ENCODE measurements at places on chromosomes 2 and 18.

DNA sequence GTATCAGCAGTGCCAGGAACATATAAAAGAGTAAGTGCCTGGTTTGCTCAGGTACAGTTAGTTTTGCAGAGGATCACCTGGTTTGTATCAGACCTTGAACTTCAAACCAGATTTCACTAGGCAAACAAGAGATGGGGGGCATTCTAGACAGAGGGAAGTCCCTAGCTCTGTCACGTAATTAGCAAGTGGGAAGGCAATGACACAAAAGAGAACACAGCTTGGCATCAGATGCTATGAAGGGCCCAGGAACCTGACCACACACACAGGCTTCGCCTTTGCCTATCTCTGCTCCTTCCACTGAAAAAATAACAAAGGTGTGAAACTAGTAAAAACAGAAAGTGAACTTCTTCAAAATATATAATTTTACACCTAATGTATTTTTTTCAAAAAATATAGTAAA lies 62.6 kb downstream of the CERKL start:
- DNase-seq = no peak

DNA sequence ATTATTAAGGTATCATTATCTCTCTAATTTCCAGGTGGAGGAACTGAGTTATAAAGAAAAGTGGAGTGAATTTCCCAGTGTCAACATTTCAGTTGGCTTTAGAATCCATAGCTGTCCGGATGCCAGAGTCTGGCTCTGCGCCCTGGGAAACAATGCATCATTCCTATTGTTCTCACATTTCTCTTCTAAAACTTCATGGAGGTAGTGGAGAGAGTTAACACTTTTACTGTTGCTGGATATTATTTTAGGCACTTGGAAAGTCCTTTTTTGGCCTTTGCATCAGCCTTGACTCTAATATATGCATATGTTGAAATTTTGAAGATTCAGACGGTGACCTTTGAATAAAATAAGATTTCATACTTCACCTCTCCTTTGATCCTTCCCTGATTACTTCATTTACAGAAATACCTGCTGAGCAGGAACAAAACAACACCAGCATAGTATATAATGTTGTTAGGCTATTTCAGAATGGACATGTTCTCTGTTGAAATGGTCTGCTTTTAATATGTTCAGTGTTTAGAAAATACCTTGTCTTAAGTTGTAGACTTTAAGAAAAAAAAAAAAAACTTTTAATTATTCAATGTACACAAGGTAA lies 148.8 kb downstream of the EPHA4 start:
- DNase-seq = no peak

- peak; percentile 41 for DNase-seq
These were observed 76.5 kb downstream of the CYBRD1 start for GRCh38 chr2:171598713-171599319.

DNA sequence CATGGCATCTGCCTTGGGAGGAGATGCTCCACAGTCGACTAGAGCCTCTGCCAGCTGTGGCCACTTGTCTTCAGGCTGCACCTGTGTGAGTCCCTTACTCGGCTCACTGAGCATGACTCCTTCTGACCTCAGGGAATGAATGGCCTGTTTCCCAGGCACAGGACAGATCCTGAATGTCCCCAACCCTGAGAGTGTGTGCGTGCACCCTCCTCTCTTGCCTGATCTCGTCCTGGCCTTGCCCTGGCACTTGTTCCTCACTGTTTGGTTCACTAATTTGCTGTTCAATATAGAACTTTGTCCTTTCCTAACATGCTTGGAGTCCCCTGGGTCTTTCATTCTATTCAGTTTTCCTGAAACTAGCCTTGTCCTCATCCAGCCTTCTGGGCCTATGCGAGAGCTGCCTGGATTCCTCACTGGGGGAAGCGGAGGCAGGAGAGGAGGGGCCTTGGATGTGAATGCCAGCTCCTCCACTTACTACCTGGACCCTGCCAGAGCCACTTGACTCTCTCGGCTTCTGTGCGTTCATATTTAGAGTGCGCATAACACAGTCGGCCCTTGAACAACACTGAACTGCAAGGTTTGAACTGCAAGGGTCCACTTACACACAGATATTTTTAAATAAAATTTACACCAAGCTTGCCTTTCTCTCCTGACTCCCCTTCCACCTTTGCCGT lies 184.8 kb downstream of the ACKR3 start:
- no peak for DNase-seq

DNA sequence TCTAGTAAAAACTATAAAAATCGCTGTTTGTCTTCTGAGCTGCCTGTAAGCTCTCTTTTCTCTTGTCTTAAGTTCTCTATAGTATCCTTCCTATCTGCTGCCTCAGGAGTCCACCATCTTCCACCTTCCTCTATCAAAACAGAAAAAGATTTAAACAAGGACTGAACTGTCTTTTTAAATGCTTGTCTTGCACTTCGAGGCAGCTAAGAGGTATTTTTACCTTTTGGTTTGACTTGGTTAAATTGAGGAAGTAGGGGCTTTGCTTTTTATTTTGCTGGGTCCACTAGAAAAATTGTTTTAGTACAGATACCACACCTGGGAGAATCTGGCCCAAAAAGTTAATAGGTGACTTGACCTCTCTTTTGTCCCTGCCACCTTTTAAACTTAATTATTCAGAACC lies 12.2 kb downstream of the SESTD1 start:
- DNase-seq = no peak

- DNase-seq = peak; percentile 55
These were observed 12.4 kb downstream of the DYM start for GRCh38 chr18:49447810-49448745.

DNA sequence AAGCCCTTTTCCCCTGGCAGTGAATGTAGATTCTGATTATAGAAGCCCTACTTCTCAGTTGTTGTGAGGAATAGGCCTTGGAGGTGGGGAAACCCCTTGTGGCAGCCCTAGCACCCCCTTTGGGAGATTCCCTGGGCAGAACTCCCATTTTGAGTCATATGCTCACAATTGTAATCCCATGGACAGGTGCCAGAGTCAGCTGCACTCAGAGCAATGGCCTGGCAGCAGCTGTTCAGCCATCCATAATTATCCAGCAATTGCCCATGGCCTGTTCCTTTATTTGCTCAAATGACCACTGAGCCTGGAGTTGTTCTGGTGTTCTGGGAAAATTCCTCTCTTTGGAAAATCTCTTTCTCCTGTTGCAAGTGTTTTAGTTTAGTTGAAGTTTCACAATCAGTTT lies 71.7 kb downstream of the PTRHD1 start:
- no peak for DNase-seq

- no peak for DNase-seq
These were observed 230.1 kb upstream of the CCDC150 start for GRCh38 chr2:196409376-196409775.

GRCh38 chr18:79645291-79645983 lies 34.2 kb upstream of the CTDP1 start:
- DNase-seq = no peak

DNA sequence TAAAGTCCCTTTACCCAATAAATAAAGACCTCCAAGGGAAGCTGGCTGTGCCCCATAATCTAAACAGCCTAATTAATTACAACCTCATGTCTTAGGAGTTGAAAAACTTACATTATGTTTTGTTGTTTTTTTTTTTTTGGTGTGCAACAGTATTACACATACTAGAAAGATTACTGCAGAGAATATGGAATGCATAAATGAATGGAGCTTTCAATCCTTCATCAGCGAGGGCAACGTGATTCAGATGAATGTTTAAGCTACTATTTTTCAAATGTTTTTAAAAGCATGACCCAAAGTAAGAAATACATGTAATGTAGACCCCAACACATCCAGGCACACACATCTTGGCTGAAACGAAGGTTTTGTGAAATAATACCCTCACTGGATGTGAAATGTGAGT lies 167.1 kb upstream of the FN1 start:
- DNase-seq = no peak

GRCh38 chr2:207274530-207275189 lies 108.9 kb upstream of the KLF7 start:
- DNase-seq = no peak

DNA sequence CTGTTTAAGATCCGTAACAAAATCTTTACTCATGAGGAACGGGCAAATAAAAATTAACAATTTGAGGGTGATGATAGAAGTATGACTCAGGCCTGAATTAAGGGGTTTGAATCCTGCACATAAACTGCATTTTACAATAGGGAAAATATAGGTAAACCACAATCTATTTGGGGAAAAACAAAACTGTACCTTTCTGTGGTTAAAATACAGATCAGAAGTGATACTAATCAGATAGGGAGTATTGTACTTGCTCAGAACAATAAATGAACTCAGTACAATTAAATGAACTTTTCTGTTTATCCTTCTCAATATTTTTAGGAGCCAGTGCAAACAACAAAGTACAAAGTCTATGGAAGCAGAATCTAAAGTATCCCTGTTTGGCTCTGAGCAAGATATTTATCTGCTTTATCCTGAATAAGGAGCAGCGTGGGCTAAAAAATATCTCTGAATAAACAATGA lies 287.3 kb downstream of the ZNF385B start:
- DNase-seq = no peak

GRCh38 chr18:40692871-40693270 lies 1262.2 kb upstream of the PIK3C3 start:
- DNase-seq = no peak

- no peak for DNase-seq
These were observed 52.5 kb upstream of the SLC14A2 start for GRCh38 chr18:45562567-45563479.

DNA sequence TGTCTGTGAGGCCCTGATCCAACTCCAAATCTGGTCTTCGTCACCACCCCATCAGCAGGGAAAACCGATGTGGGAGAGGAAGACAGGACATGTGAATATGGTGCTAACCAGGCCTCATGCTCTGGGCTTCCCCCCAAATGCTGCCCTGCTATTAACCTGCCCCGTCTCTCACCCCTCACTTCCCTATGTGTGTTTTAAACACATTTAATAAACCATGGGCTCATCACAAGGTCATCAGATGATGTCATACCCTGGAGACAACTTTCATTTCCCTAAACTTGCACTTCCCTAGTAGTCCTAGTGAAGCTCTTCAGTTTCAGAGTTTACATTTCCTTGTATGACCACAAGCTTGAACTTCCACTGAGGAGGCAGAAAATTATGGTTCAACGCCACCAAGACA lies 49.9 kb downstream of the CD8B2 start:
- DNase-seq = no peak

GRCh38 chr2:227759411-227760118 lies 13.9 kb downstream of the SCYGR8 start:
- DNase-seq = peak; percentile 27

DNA sequence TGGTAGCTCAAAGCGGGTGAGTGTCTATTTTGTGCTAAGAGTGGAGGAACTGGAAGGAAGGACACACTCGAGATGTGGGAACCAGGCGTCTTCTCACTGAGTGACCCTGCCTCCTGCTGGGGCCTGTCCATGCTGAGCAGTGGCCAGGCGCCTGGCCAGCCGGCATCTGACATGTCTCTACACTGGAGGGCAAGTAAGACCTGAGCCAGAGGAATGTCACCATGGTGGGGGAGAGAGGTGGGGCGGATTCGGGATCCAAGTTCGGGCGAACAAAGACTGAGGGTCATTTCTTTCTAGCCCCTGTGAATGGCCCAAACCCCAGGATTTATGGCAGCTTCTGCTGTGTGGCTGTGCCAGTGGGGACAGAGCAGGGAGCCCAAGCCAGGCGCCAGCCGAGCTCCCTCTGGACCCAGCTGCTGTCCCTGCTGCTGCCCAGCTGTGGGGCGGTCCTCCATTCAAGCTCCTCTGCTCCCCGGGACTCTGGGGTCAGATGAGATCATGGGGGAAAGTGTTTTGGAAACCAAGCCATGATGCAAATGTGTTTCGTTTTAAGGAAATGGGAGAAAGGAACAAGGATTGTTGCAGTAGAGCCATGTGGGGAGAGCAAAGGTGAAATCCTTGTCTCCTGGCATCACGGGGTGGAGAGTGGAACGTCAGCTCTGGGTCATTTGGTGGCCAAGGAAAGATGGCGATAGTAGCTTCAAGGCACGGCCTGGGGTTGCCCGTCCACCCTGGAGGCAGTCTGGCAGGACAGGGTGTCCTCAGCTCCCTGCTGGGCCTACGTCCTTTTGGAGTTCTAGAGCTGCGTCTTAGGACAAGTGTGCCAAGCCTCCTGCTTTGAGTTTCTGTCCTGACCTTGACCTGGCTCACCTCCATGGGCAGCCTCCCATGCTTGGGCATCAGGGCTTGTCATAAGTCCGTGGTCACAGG lies 8.1 kb downstream of the ACKR3 start:
- DNase-seq = no peak

DNA sequence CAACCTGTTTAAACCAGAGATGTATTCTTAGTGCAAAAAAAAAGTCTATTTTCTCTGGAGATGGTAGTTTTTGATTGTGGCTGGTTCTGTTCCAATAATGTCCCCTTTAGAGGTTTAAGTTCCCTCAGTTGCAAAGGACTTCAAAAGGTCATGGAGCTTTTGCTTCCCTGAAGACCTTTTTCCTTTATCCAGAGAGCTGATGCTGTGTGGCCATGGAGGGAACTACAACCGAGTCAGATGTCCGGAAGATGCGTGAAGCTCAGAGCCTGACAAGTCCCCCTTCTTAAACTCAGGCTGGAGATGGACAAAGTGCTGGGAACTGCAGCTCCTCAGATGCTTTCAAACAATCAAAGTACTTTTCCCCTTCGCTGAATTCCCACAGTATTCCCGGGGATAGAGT lies 176.1 kb downstream of the TMEM18 start:
- peak; percentile 27 for DNase-seq

DNA sequence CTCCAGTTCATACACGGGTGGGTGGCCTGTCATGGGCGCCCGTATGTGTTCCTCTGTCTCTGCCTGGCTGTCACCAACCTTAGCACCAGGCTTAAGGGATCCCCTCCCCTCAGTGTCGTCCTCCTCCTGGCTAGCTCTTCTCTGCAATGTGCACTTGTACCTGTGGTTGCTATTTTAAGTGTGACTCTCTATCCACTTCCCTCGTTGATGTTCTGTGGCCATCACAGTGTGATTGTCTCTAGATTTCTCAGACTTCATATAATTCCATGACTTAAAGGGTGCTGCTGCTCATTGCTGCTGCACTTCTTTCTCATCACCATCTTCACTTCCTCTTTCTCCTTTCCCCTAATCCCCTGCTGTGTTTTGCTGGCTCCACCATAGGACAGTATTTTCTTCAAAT lies 143.4 kb downstream of the EML6 start:
- no peak for DNase-seq

DNA sequence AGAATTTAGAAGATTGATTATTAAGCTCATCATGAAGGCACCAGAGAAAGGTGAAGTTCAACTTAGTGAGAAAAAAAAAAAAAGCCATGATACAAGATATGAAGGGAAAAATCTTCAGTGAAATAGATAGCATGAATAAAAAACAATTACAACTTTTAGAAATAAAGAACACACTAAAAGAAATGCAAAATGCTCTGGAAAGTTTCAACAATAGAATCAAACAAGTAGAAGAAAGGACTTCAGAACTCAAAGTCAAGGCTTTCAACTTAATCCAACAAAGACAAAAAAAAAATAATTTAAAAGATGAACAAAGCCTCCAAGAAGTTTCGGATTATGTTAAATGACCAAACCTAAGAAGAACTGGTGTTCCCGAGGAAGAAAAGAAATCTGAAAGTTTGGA lies 105.5 kb downstream of the GRB14 start:
- no peak for DNase-seq

GRCh38 chr2:20670315-20671035 lies 3.5 kb downstream of the GDF7 start:
- DNase-seq = no peak
